ENCODE measurements at places on chromosomes 16 and 17.

DNA sequence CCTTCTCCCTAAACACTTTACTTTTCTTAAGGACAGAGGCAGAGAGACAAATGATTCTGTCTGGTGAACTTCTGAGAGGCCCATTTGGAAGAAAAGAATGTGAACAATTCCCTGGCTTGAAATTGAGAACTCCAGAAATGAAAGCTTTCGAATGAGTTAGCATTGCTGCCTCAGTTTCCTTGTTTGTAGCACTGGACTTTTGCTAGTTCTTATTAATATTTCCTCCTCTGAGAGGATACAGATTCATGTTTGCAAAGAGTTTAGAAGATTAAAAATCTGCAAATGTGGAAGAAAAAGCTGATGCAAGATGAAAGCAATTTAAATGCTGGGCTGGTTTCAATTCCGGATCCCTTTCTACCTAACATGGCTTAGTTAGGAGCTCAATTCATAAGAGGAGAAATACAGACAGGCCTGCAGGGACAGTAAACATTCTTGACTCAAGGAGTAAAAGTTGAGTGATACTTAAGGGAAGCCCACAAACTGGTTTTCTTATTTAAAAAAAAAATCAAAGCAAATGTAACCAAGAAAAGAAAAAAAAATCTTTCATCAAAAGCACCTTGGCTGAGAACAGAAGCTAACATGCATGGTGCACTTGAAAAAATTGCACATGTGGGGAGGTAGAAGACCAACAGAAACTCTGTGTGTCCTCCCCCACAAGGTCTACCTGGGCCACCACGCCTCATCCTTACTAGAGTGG, 27.1 kb downstream of the HNF1B start:
- no peak for DNase-seq

GRCh38 chr17:82960419-82961271, 118.8 kb upstream of the METRNL start:
- no peak for DNase-seq

DNA sequence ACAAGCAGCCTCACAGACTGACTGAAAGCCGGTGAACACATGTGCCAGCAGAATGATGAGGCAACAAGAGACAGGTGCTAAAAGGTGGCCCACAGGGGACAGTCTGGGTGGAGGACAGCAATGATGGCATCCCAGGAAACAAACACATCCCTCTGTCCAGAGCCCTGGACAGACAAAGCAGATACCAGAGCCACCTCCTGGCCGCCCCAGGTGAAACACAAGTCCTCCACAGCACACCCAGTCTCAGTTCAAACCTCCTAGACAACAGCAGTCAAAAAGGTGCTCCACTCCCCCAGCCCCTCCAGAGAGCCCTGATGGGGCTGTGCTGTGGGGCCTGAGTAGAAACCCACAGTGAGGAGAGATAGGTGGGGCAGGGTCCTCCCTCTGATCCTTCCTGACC, 20.3 kb upstream of the CDH5 start:
- DNase-seq, result no peak

DNA sequence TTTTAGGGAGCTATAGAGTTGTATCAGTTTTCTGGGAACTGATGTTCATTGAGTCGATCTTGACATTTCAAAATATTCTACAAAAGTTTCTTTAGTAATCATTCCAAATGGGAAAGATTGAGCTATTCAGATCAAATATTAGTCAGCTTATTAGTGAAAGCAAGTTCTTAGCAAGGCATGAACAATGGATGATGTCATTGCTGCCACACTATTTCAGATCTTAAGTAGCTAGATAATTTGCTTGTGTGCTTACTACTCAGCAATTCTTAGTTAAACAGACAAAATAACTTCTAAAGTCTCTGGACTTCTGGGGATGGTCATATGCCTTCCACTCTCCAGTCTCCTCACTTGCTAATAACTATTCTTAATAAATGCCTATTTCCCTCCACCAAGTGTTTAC, 69.0 kb upstream of the CDH8 start:
- DNase-seq, result no peak
